ENCODE measurements at places on chromosomes 4 and X.

DNA sequence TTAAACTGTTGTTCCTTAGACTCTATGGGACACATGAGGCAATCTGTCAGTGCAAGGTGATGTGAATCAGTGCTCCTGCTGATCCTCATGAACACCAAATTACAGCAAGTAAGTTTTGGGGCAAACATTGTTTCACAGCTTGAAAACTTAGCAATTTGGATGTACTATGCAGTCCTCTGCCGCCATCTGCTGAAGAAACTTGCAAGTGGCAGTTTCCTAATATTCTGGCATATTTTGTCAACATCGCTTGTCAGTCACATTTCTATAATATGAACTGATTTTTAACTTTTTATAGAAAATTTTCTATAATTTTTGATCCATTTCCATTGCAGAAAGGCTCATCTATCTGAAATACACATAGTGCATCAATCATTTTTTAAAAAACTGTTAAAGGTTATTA is 56.3 kb downstream of the ZAR1 start:
- no peak for DNase-seq

- DNase-seq: peak; percentile 84
Observed at GRCh38 chr4:7070729-7071511, 3.1 kb upstream of the GRPEL1 start.

GRCh38 chr4:93139118-93139517 is 689.4 kb upstream of the ATOH1 start:
- DNase-seq: no peak

DNA sequence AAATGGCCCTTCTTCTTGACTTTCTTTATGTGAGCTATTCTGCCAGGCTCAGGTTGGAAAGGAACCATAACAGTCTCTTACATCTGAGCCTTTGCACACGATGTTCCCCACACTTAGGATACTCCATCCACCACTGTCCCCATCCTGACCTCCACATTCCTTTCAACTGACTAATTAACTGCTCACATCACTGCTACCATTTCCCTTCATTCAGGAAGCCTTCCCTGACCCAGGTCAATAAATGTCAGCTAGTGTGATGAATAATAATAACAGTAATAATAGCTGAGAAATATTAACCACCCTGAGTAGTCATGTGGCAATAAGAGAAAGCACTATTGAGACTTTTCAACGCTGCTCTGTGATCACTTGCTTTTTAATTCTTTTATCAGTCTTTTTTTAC is 291.7 kb downstream of the KCNIP4 start:
- no peak for DNase-seq

DNA sequence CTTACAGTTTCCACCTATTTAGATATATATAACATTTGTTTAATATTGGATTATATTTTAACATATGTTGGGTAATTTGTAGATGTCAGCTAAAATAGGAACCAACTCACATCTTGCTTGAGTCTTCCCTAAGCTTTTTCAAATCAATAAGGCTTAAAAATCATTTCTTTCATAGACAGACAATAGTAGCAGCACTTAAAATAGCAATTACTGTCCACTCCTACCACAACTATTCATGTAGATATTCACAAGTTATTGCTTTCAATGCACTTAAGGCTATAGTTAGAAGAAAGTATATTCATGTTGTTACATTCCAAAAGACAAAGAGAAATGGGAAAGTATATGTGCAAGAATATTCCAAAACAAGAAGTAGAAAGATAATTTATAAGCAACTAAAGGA is 71.2 kb downstream of the YIPF7 start:
- no peak for DNase-seq

DNA sequence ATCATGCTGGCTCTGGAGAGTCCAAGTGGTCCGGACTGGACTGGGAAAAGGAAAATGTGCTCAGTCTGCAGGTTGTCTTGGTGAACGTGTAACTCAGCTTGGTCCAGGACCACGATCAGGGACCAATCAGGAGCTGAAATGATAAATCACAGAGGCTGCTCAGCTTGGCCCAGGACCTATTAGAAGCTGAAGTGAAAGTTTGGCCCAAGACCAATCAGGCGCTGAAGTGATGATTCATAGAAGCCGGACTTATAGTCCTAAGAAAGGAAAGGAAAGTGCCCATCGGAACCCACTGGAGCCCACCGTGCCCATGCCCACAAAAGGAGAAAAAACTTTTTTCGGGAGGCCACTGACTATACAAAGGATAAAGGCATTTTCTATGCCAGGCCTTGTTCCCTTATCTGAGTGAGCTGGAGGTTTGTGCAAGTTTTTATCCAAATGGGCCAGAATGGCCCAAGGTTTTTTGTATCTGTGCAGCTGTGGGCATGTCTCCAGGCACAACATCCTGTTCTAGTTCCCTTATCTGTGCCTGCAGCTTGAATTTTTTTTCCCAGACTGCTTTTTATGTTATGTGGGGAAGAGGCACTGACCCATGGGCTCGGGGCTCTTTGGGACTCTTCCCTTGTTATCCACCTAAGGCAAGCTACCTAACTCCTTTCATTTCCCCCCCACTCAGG is 194.4 kb downstream of the FAM133A start:
- no peak for DNase-seq

DNA sequence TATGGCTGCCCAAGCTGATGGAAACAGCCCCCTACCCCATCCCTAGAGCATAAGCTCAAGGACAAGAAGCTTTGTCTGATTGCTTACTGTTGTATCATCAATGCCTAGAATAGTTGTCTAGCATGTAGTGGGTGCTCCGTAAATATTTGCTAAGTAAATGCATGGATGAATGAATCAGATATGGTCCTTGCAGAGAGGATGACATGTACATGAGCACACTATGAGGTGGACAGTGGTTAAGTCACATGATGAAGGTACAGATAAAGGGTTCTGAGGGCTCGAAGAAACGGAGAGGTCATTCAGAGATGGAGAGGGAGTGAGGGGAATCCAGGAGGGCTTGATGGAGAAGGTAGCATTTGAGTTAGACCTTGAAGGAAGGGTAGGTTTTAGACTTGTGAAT is 214.2 kb downstream of the RBMX2 start:
- DNase-seq: no peak

- no peak for DNase-seq
Observed at GRCh38 chr4:123255971-123256370, 140.6 kb upstream of the SPRY1 start.

DNA sequence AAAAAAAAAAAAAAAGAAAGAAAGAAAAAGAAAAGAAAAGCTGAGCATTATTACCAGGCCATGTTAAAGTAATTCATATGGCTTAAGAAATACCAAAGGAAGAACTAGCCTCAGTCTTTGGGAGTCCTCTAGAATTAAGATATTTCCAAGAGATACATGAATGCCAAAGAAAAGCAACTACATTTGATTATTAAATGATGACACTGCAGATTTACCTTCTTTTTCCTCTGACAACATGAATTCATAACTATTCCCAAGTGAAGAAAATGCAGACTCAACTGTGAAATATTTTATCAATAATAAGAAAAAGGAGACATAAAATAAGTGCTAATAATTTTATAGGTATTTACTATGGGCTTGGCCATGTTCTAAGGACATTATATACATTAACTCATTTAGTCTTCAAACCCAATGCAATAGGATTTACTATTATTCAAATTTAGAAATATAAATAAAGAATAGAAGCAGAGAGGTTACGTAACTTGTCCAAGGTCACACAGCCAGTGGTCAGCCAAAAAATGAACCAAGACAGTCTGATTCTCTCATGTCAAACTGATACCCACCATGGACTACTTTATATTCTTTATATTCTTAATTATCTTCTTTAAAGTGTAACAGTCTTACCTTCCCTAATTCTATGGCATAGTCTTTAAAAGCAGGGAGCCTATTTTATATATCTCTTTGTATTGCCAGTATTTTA is 6.9 kb downstream of the SH3D19 start:
- DNase-seq: no peak

DNA sequence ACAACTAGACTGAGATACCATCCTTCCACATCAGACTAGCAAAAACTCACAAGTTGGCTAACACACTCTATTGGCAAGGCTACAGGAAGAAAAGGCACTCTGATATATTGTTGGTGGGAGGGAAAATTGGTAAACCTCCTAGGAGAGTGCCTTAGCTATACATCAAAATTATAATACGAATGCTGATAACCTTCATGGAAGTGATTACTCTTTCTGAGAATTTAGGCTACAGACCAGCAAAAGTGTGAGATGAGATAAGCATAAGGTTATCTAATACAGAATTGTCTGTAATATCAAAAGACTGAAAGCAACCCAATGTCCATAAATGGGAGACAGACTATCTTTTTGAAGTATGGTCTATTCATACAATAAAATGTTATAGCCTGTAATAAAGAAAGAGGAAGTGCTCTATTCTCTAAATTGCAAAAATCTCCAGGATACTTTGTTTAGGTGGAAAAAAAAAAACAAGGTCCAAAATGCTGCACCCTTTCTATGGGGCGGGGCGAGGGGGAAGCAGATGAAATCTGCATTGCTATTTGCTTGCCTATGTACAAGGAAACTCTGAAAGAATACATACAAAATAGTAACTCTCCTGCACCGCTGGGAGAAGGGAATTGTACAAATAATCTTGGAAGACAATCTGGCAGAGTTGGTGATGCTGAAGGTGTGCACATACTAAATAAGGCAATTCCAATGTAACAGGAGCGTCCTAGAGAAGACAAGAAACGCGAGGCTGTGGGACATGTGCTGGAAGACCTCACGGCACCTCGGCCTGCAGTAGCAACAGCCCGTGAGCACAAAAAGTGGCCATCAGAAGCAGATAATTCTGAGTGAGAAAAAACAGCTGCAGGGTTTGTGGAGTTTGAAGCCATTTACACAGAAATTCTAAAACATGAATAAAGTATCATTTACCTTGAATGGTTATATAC is 109.7 kb downstream of the AFAP1 start:
- DNase-seq: no peak

- DNase-seq: no peak
Observed at GRCh38 chr4:40258627-40259026, 61.8 kb downstream of the RHOH start.

- DNase-seq: no peak
Observed at GRCh38 chr4:101307899-101308298, 39.4 kb downstream of the PPP3CA start.

DNA sequence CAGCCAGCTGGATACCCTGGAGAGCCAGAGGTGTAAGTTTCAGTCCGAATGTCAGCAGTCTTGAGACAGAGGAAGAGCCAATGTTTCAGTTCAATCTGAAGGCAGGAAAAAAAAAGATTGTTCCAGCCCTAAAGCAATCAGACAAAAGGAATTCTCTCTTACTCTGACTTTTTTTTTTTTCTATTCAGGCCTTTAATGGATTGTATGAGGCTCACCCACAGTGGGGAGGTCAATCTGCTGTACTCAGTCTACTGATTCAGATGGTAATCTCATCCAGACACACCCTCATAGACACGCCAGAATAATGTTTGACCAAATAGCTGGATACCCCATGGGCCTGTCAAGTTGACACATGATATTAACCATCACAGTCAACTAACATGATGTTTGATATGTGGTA is 51.9 kb downstream of the TEX13A start:
- DNase-seq: no peak

GRCh38 chr4:173370130-173370476 is 651 bp upstream of the SAP30 start:
- peak; percentile 52 for DNase-seq

DNA sequence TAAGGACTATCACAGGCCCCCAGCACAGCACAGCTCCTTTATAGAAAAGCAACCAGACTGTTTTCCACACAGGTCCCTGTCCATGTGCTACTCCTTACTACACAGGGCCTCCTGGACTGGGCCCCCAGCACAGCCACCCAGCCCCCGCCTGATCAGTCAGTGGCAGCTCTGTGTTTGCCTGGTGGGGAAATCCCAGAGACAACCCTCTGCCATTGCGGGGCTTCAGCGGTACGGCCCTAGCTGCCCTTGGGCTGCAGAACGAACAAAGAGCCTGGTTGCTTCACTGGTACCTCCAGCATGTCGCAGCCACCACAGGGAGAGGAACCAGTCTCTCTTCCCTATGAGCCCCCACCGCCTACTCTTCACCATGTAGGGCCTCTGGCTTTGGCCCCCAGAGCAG is 30.7 kb downstream of the CBR4 start:
- DNase-seq: no peak

DNA sequence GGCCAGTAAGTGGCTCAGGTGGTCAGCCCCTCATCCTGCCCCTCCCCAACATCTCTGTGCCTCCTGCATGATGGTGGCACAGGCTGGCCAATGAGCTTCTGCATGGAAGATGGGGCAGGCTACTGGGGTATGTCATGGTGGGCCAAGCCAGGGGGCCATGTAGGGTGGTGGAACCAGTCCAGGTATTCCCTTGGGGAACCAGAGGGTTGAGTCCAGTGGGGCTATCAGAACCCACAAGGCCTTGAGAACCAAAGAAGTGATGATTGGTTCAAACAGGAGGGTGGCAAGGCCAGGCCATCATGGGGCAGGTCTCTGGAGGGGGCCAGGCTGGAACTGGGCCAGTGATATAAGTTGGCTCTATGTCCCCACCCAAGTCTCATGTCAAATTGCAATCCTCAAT is 18.8 kb upstream of the PPP2R2C start:
- no peak for DNase-seq

DNA sequence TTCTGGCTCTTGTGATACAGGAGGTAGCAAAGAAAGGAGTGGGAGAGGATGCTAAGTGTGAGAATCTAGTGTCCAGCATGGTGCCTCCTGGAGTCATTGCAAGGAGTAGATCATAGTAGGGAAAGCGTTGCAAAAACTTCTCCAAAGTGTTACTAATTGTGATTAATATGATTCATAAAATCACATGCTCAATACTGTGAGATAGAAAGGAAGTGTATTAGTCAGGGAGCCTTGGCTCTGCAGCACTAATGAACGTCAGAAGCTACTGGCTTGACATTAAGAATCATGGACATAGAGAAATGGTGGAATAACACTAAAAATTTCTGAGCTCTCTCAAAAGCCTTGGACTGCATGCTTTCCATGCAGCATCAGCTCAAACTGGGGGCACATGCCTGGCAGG is 299.1 kb downstream of the EVC2 start:
- DNase-seq: no peak

- DNase-seq: no peak
Observed at GRCh38 chr4:72084587-72085011, 52.8 kb downstream of the NPFFR2 start.
